ENCODE measurements at places on chromosomes 6 and 20.
A peak's percentile ranks its signal among the peaks of the same experiment; 100 is the strongest.

GRCh38 chr6:48476257-48476656 is 365.3 kb upstream of the PTCHD4 start:
- peak; percentile 23 for DNase-seq

GRCh38 chr20:36249450-36249849 is 13.2 kb downstream of the AAR2 start:
- DNase-seq = no peak

GRCh38 chr20:21240394-21240793 is 62.7 kb upstream of the XRN2 start:
- no peak for DNase-seq

DNA sequence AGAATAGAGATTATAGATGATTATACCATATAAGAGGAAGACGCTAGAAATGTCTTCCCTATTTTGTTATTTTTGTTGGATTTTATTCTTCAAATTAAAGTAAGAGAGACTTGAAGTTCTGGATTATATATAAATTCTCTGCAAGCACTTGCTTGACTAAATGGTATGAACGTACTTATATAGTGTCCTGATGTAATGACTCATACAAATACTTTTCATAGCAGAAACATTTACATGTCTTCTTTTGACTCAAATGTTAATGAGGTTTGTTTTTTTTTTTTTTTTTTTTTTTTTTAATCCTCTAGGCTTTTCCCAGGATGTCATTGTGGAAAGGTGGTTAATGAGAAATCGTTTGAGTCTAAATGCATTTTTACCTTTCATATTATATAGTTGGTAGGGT is 55.0 kb downstream of the PDE7B start:
- peak; percentile 15 for DNase-seq

DNA sequence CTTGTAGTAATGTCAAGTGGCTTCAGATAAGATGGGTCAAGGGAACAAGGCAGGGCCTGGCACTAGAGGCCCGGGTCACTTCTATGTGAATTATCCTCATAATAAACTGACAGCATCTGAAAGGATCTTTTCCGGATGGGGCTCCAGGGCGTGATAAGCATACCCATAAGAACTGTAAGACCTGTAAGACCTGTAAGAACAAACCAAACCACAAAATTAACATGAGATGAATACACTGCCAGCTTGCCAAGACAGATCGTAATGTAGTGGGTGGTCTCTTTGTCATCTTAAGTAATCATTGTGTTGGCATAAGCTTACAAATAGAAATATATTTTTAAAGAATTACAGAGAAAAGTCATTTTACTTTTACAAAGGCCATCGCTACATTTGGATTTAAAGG is 334.9 kb downstream of the RFPL4B start:
- peak; percentile 28 for DNase-seq

- DNase-seq = no peak
Observed at GRCh38 chr6:110530671-110531070, 54.3 kb upstream of the SLC22A16 start.

DNA sequence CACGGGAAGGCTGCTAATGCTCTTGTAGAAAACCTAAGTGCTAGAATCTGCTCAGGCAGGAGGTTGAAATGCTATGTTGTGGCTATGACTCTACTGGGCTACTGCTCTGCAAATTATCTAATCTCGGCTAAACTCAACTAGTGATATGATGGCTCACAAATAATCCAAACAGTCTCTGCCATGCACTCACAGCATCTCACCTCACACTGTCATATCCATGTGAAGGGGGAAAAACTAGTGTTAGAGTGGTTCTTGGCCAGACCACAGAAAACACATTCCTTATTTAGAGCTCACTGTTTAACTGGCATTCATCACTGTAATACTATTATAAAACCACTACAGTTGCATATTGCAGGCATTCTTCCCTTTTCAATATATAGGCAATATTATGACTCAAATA is 81.8 kb upstream of the DST start:
- peak; percentile 72 for DNase-seq

- no peak for DNase-seq
Observed at GRCh38 chr6:125886021-125886420, 70.5 kb upstream of the HINT3 start.

DNA sequence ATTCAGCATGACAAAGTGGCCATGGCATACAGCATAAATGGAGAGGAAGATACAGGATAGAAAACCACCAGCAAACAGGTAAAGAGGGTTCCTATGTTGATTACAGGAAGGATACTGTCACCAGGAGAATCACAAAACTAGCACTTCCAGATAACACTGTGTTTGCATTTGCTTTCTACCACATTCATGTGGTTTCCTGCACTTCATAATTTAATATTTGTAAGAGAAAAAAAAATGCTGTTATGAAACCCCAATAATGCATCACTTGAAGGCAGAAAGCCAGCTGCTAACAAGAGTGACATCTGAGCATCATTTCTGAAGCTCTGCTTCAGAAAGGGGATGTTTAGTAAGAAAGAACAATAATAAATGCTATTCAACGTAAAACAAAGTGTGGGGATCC is 106.6 kb downstream of the ATXN1 start:
- DNase-seq = no peak

DNA sequence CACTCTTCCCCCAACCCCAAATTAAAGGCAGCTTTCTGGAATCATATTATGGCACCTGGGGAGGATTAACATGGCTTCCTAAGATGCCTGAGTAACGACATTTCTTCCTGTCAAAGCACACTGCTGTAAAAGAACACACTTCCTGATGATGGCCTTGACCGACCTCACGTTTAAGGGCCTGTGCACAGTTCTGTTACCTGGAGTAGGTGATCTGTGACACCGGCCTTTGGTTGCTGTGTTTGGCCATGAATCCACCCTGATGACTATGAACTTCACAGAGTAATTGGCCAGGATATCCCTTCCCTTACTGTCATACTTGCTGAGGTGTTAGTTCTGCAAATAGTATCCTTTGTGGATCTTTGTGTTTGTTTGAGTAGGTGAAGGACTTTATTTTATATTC is 45.8 kb downstream of the PLCB4 start:
- DNase-seq = no peak

DNA sequence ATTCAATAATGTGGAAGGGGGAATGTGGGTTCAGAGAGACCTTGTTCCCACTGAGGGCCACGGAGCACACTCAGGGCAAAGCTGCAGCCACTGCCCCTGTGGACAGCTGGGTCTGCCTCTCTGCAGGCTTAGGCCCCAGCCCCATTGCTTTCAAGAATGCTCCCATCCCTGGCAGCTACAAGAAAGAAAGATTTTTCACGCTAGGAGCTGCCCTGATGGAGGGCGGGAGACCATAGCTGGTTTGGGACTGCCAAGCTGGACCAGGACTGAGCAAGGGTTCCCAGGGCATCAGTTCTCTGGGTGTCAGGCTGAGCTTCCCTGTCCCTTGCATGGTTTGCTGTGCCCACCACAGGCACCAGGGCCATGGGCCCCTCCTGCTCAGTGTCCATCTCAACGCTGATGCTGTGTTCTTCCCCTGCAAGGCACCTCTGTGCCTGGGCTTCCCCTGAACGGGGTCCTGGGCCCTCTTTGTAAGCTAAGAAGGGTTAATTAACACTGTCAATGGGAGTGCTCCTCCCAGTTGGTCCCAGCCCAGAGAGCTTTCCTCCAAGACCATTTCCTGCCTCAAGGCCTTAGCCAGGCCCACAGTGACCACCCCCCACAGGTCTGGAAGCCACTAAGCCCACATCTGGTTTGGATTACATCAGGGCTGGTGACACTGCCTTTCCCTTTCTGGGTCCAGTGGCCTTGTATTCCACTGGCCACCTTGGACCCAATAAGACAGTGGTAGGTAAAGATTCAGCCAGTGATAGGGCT is 8.4 kb downstream of the FOXS1 start:
- no peak for DNase-seq

GRCh38 chr20:18412221-18412901 is 54.5 kb downstream of the DZANK1 start:
- no peak for DNase-seq

DNA sequence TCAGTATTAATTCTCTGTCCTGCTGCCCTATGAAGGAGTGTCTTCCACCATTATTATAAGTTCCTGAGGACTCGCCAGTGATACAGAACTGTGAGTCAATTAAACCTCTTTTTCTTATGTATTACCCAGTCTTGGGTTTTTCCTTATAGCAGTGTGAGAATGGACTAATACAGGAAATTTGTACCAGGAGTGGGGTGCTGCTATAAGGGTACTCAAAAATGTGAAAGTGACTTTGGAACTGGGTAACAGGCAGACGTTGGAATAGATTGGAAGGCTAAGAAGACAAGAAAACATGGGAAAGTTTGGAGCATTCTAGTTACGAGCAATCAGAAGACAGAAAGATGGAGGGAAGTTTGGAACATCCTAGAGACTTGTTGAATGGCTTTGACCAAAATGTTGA is 616.7 kb upstream of the EPHA7 start:
- no peak for DNase-seq

GRCh38 chr6:101386982-101387381 is 6.5 kb upstream of the GRIK2 start:
- no peak for DNase-seq

GRCh38 chr6:95578106-95578410 is 723 bp downstream of the MANEA start:
- DNase-seq = peak; percentile 57

DNA sequence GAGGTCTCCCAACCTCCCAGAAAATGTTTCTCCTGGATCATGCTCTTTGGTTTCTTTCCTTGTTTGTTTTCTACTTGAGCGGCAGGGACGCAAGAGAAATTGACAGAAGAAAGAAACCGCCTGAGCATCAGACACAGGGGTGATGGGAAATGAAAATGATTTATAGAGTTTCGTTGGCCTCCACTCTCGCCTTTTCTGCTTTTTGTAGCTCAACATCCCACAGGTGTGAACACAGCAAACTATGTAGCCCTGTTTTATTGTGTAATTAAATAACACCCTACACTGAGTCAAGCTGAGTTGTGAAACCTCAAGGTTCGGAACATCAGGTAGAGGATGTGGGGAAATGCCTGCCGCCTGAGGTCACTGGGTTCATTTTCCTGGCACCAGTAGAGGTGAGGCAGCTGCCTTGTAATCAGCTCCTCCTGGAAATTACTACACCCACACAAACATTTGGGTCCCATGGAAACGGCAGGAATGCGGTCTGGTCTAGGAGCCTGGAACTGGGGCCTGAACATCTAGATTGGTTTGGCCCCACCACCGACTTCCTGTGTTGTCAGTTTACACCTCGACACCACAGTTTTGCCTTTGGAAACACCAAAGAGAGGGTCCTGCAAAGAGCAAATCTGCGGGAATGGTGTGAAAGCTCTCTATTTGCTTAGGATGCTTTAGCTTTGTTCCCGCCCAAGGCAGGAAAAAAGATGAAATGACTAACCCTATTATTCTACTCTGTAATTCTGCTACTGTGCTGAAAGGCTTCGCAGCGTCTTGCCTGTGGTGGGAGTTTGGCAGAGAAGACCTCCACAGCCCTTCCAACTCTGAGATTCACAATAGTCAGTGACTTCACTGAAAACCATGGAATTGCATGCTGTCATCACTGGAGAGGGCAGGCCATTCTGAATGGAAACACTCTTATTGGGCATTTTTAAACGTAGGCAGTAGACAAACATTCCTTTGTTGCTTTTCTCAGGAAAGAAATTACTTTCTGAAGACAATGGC is 53.0 kb downstream of the ADAT2 start:
- DNase-seq = peak; percentile 98

GRCh38 chr6:152094992-152095592 is 287.6 kb downstream of the ESR1 start:
- peak; percentile 95 for DNase-seq

GRCh38 chr6:25874118-25874517 is at the start of gene SLC17A3:
Gene SLC17A3, minus strand, starts transcription at chr6:25874243. Its CDS starts 5,856 bp downstream, at chr6:25868387.
- no peak for DNase-seq

GRCh38 chr6:137867685-137868509 is 838 bp downstream of the TNFAIP3 start:
- DNase-seq = peak; percentile 38

DNA sequence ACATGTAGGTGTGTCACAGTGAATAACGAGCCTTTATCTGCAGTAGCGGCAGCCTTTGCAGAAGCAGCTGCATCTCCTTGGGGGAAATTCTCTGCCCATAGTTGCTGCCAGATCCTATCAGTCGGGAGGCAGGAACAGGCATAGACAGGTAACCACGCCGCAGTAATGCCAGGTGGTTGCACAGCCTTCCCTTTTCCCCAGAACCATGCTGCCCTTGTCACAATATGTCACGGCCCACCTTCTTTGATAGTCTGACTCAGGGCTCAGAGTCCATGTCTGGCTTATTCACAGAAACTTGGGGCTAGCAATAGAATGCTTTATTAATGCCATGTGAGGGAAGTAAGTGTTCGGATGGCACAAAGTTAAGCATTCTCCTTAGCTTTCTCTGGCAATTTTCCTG is 76.6 kb downstream of the F13A1 start:
- no peak for DNase-seq

- no peak for DNase-seq
Observed at GRCh38 chr6:71134929-71135642, 153.5 kb upstream of the OGFRL1 start.

DNA sequence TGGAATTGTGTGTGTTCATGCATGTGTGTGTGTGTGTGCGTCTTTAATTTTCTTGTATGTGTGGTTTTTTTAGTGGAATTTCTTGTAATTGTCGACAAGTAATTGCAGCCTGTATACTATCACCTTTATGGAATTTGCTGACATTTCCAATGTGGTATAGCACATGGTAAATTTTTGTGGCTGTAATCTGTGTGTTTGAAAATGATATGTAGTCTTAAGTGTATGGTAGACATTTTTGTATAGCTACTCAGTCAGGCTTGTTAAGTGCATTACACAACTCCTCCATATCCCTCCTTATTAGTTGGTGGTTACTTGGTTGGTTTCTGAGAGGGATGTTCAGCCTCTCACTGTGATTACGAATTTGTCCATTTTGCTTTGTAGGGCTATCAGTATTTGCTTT is 384.5 kb upstream of the HSF2 start:
- peak; percentile 25 for DNase-seq

DNA sequence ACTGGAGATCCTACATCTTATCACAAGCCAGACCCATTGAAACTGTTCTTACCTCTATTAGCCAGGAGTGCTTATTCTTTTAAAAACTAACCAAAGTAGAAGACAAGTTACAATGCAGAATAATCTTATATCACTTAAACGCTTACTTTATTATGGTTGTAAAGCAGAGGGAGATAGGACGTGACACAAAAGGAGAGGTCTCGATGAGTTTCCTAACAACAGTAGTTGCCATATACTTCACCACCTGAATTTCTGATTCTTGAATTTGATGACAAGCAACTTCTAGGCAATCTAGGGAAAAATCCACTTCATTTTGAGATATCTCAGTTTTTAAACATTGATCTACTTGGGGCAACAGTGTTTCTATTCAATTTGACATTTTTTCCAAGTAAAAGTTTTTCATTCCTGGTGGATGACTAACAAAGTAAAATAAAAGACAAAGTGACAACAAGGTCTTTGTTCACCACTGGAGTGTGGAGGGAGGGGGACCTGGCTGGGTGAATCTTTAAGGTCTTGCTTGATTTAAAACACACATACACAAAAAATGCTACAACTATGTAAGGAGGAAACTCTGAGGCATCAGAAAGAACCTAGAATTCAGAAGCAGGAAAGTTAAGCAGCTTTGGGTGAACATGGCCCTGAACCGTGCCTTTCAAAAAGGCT is 110.9 kb downstream of the SMLR1 start:
- DNase-seq = peak; percentile 55

- no peak for DNase-seq
Observed at GRCh38 chr6:96792561-96793190, 44.6 kb downstream of the GPR63 start.

All from astrocyte of the hippocampus (primary cell).